Stimulated activated CD8-positive, alpha-beta memory T cell treated with anti-CD3 and anti-CD28 coated beads, Interleukin-2, amount 100 ng/mL, for 1 hour (primary cell): ENCODE measurements at places on chromosomes 3 and 15.

GRCh38 chr3:98552232-98553020 is 20.6 kb downstream of the GPR15 start:
- DNase-seq = no peak

DNA sequence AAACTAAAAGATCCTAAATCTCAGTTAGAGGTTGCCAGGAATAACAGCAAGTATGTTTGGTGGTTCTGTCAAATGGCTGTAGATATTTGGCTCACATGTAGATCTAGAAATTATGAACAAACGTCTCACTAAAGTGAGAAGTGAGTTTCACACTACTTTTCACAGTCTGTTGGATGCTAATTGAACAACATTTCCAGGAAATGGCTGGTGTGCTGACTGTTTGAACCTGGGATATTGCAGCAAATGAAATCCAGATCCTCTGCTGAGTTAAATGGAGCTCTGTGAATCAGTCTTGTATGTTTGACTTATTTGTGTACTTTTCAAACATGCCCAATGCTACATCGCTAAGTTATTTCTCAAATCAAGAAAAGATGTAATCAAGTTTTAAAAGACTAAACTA is 21.3 kb upstream of the RSL24D1 start:
- DNase-seq = no peak

- DNase-seq = no peak
Measured at GRCh38 chr3:49024449-49024848, 2.5 kb downstream of the NDUFAF3 start.

DNA sequence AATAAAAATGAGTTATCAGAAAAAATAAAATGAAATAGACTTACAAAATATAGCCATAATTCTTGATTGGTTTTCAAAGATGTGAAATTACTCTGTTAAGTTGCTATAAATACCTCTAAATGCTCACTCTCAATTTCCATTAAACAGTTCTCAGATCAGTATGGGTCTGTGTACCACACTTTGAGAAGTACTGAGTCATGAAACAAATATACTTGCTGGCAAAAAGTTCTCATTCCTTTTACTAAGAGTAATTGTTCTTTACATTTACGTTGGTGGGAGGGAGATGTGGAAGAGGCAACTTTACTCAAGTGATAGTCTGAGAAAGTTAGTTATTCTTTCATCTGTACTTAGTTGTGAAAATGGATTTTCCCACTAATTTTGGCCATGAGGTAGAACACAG is 96.3 kb downstream of the ZNF385D start:
- no peak for DNase-seq

- no peak for DNase-seq
Measured at GRCh38 chr15:42107473-42107872, 13.1 kb upstream of the PLA2G4D start.
